ENCODE measurements at places on chromosomes 11 and 22. TPM values are rescaled to one million over a fixed set of nuclear protein-coding genes. Genes with fewer than 3 reads are reported as not detected.

The CXCR5 gene
- total RNA-seq: not detected

The THRSP gene
- not detected for total RNA-seq

The NRGN gene
- 6.6 TPM for total RNA-seq

The FAM180B gene
- not detected for total RNA-seq

The TUT1 gene
- total RNA-seq: 8.2 TPM

The IL17REL gene
- not detected for total RNA-seq

The UCP3 gene
- total RNA-seq: 0.30 TPM

The OTOG gene
- total RNA-seq: not detected

The OR5AL1 gene
- total RNA-seq: not detected

The RASL10A gene
- under 0.01 TPM for total RNA-seq
